Activated CD4-positive, alpha-beta memory T cell treated with anti-CD3 and anti-CD28 coated beads for 36 hours (primary cell): ENCODE measurements at places on chromosomes 4 and X.

DNA sequence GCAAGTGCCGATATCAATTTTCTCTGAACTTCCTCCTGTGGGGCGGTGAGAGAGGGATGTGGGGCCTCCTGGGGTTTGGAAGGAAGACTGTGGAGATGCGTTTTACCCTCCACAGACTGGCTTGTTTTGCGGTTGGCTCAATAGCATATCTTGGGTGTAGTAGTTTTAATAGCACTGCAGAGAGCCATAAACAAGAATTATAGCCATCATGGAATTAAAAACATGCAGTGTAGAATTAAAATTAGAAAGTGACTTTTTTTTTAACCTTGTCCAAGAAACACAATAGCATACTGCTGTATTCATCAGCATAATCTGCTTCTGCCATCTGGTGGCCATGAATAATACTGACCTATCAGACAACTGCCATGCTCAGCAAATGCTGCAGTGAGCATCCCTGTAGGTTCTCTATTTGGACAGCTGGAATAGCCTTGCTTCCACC, 47.3 kb upstream of the SCML1 start:
- peak; percentile 19 for DNase-seq

GRCh38 chr4:111991163-111991562, 154.1 kb upstream of the FAM241A start:
- no peak for DNase-seq

GRCh38 chr4:18684932-18685331, 663.4 kb upstream of the LCORL start:
- DNase-seq = no peak

GRCh38 chr4:743463-744211, 38.0 kb downstream of the PCGF3 start:
- DNase-seq = no peak

DNA sequence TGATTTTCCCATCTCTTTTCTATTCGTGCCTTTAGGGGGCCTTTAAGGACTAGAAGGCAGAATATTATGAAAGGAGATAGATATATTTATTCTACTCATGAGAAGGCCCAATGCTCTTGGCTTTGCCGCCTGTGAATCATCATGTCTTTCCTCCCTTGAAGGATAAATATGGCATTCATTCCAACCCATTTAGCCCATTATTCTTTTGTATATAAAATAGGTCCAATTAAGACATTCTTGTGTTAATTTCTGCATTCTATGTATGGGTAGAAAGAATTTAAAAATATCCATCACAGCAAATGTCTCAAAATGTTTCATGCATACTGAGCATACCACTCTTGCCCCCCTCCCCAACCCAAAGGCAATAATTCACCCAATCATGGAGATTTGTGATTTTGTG, 115.1 kb downstream of the AFF2 start:
- DNase-seq = no peak

GRCh38 chr4:12487000-12487399, 997.1 kb downstream of the RAB28 start:
- DNase-seq = no peak

DNA sequence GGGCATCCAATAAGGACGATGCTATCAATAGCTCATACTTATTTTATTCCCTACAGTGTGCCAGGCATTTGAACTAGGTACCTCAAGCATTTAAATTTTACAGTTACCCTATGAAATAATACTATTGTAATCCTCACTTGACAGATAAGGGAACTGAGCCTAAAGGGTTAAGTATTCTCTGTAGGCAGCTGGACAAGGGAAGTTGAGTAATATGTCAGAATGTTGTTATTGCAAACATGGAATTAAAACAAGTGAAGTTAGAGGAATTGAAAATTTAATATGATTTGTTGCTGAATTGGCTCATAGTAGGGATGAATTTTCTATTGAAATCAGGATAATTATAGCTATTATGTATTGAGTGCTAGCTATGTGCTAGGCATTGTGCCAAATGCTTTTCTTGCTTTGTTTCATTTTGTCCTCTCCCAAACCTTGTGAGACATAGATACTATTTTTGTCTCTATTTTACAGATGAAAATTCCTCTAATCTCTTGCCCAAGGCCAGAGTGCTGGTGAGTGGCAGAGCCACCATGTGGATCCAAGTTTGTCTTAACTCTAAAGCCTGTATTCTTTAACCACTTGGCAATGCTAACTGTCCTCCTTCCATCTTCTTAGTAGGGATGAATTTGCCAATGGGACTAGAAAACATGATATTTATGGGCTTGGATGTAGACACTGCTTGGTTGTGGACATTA, 58.1 kb downstream of the TMEM164 start:
- DNase-seq = no peak

- DNase-seq = no peak
Observed at GRCh38 chr4:54999003-54999402, 126.4 kb downstream of the KDR start.

GRCh38 chr4:98539299-98539698, 119.1 kb downstream of the TSPAN5 start:
- no peak for DNase-seq

- DNase-seq = no peak
Observed at GRCh38 chrX:15546745-15547144, 46.1 kb downstream of the BMX start.

DNA sequence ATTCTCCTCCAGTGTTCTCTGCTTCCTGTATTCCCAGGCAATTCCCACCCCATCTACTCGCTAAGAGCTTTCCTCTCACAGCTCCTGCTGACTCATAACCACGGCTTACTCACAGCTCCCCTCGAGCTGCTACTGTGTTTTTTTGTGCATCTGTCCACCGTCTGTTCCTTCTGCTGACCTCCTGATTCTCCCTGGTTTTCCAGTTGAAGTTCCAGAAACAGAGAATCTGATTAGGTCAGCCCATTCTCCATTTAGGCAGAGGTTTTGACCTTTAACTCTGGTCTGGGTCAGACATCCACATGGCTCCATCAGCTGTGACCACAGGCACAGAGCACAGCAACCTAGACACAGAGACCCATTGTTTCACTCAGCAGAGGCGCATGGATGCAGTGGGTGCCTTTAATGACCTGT, 5.5 kb upstream of the SMIM20 start:
- DNase-seq = no peak

- no peak for DNase-seq
Observed at GRCh38 chr4:80259012-80259411, 7.5 kb upstream of the FGF5 start.

DNA sequence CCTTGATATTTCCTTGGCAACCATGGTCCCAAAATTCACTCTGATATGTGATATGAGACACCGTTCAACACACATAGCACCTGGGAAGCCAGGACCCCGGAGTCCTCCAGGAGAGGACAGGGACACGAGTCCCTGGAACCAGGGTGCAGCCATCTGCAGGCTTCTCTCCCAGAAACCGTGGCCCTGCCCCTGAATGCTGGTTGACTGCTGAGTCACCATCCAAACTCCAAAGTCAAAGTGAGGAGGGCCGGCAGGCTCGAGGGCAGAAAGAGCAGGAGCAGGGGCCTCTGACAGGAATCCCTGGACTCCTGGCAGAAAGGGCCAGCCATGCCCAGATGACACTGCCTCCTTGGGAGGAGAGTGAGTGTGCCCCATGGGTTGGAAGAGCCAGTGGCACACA, 6.9 kb upstream of the PNMA6A start:
- DNase-seq = no peak

DNA sequence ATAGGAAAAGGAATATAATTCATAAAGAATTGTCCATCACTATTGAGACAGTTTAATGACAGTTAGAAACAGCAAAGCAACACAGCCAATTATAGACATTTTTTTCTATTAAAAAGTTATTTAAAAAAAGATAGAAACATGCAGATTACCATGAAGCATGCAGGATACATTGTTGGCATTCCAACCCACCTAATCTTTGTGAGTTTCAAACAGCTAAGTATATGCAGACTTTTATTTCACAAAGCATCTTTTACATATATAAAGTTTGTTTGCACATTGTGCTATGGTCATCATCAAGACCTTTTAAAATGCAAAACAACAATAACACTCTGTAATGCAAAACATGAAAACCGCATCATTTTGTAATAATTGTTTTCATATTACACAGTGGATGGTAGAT, 125.9 kb upstream of the ETNPPL start:
- no peak for DNase-seq

GRCh38 chr4:73053076-73053475, 16.4 kb downstream of the COX18 start:
- no peak for DNase-seq

DNA sequence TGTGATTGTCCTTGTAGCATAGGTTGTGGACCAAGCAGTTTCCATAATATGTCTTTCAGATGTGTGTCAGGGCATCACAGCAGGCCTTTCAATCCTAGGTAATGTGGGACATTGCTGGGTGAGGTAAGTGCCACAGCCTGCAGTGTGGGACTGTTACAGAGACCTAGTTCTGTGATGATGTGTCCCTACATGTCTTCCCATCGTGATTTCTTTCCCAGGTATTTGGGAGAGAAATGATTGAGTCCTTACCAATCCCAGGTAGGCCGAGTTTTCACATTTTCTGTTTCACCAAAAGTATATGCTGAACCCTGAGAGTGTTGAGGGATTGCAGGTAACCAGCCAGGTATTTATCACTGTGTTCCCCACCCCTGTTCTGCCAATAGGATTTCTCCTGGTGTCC, 10.6 kb upstream of the ATXN3L start:
- DNase-seq = no peak

GRCh38 chr4:21514022-21514694, 434.4 kb downstream of the KCNIP4 start:
- DNase-seq = no peak

- DNase-seq = peak; percentile 72
Observed at GRCh38 chrX:53317365-53318069, 36.1 kb upstream of the IQSEC2 start.

GRCh38 chr4:8502836-8503585, 62.4 kb downstream of the TRMT44 start:
- no peak for DNase-seq

- no peak for DNase-seq
Observed at GRCh38 chrX:124433186-124433585, 86.8 kb downstream of the SH2D1A start.

DNA sequence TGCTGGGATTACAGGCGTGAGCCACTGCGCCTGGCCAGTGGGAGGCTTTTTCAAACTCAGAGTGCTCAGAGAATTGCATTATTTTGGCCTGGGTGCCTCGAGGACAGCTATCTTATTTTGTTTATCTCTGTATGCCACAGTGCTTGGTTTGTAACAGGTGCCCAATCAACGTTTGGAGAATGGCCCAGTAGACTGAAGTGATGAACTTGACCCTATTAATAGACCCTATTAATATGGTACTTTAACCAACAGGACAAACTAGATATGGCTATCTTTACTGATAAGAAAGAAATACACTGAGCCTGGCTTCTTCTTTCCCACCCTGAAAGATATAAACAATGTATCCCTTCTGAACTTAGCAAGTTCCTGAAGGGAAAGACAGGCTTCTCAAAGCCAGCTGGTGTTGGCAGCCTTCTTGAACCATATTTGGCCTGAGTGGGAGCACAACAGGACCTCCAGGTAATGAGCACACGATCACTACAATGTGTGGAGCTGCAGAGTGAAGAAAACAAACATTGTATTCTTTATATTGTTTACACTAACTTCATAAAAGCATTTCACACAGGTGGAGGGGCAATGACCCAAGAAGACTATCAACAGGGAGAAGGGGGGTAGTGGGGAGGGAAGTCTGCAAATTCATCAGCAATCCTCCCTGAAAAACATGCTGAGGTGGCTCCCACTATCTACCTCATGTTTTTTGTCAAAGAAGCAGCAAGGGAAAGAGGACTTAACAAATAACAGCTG, 41.7 kb downstream of the PRPS1 start:
- no peak for DNase-seq

DNA sequence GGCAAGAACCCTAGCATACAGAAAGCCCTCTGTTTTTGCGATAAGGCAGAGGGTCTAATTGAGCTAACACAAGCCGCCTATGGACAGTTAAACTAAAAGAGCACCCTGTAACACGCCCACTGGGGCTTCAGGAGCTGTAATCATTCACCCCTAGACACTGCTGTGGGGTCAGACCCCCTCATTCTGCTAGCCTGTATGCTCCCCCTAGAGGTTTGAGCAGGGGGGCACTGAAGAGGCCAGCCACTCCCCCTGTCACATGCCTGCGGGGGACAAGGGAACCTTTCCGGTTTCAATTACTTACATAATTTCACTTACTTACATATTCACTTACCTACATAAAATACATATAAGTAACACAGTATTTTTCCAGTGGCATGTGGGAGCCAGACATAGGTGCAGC, 469.5 kb upstream of the FAM241A start:
- no peak for DNase-seq

GRCh38 chr4:17761062-17761461, 20.4 kb downstream of the FAM184B start:
- DNase-seq = no peak

DNA sequence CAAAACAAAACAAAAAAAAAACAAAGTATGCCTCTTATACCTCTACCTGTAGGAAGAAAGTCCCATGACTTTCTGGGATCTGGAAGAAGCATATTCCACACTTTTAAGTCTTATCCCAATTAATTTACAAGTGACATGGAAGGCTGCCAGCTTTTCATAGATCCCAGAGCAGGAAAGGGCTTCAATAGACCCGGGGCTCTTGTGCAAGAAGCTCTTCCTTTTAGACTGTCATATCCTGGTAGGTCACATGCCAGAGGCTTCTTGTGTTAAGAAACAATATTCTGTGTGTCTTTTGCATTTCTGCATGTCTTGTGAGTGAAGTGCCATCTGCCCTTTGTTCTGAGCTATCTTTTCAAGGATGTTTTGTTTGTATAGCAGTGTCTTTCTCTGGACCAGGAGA, 84.4 kb upstream of the PHOX2B start:
- no peak for DNase-seq

DNA sequence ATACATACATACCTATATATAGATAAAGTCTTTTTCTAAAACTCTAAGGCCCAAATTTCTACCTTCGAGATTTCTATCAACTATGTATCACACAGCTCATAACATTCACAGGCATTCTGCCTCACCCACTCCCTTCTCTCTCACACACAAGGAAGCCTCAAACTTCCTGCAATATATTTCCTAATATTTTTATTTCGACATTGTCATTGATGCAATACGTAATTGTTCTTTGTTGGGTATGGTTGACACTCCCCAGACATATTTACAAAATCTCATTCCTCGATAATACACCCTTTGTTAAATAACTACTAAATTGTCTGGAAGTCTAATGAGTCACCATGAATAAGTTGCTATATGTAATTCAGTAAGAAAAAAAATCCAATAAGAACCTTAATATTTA, 143.5 kb downstream of the HNRNPD start:
- no peak for DNase-seq
